ENCODE measurements at places on chromosomes 3 and 15.

DNA sequence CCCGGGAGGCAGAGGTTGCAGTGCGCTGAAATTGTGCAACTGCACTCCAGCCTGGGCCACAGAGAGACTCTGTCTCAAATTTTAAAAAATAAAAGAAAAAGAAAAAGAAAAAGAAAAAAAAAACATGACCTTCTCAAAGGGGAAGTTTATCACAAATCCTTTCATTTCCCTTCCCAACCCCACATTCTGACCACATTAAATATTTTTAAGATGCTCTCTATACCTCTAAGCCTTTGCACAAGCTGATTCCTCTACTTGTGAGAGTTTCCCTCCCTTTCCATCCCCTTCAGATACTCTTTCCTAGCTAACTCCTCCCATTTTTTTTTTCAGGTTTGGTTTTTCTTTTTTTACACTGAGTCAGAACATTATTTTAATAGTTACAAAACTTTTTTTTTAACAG, 4.0 kb downstream of the HIGD1A start:
- no peaks in the 10 kb centered on the region for H3K27me3 ChIP-seq
- peak overlapping the region; percentile 47 for H3K27ac ChIP-seq
- H3K4me1 ChIP-seq = peaks cover 28% of the 10 kb centered on the region
- no peak for DNase-seq
- H3K36me3 ChIP-seq = no peaks in the 10 kb centered on the region
- no peak overlapping the region for H3K4me3 ChIP-seq

GRCh38 chr15:40233727-40234577, 4.9 kb upstream of the PAK6 start:
- H3K4me1 ChIP-seq = peaks cover 20% of the 10 kb centered on the region
- no peak for DNase-seq
- no peaks in the 10 kb centered on the region for H3K36me3 ChIP-seq
- H3K4me3 ChIP-seq = no peak overlapping the region

DNA sequence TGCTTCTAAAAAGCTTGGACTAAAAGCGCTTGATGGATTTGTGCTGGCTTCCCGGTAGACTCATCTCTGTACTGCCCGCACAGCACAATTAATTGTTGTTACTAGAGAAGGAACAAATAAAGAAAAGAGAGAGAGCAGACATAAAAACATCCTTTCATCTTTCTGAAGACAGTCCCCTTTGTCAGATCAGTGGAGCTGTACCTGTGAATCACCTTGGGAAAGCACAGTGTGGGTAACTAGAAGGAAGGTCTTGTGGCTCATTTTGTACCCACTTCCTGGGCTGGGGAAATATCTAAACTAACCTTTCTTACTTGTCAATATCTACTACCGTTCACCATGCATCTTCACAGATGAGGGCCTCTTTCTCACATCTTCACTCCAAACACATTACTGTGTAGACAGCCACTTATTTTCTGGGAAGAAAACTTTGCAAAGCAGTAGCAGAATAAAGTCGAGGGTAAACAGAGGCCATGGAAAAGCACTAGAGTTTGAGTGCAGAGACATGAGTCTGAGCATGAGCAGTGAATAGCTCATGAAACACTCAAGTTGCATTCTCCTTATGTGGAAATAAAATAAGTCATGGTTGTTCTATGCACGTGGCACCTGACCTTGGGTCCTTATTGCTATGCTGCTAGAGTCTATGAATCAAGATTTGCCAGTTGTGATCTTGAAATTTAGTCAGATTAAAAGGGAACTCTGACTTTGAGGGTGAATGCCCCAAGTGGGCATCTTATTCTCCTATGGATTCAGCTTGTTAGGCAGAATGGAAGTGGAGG, 169.3 kb downstream of the LPP start:
- H3K27ac ChIP-seq = no peak overlapping the region
- H3K36me3 ChIP-seq = peaks cover 5% of the 10 kb centered on the region
- no peaks in the 10 kb centered on the region for H3K27me3 ChIP-seq
- DNase-seq = peak; percentile 30

GRCh38 chr15:43048935-43049334, 56.9 kb downstream of the UBR1 start:
- H3K36me3 ChIP-seq = peaks cover 94% of the 10 kb centered on the region
- no peak overlapping the region for H3K27ac ChIP-seq
- no peak overlapping the region for H3K4me3 ChIP-seq
- peaks cover 6% of the 10 kb centered on the region for H3K4me1 ChIP-seq
- no peaks in the 10 kb centered on the region for H3K27me3 ChIP-seq
- DNase-seq = no peak

GRCh38 chr3:34956511-34956910, 682.8 kb upstream of the ARPP21 start:
- DNase-seq = no peak
- no peaks in the 10 kb centered on the region for H3K36me3 ChIP-seq
- H3K4me3 ChIP-seq = no peak overlapping the region
- H3K4me1 ChIP-seq = no peaks in the 10 kb centered on the region

All from stomach (tissue), 19 donors.